ENCODE measurements at places on chromosomes 3 and 15.

- no peak for DNase-seq
These were observed 189.5 kb upstream of the DNAJC19 start for GRCh38 chr3:181178991-181179390.

GRCh38 chr3:157626817-157627216, 123.6 kb upstream of the VEPH1 start:
- DNase-seq: no peak

GRCh38 chr3:16728770-16729745, 123.8 kb upstream of the DAZL start:
- no peak for DNase-seq

DNA sequence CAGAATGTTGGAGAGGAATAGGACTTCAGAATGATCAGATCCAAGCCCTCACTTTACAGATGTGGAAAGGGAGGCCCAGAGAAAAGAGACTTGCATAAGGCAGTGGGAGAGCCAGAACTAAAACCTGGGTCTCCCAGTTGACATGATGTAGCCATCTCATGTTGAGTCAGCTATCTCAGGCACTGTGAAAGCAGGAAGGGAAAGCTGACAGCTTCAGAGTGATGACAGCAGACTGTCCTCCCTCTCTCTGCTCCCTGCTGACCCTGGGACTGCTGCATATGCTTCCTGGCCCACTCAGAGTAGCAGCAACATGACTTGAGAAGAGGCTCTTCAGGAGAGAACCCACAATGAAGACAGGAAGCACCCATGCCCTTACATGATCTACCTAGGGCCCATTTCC, 14.7 kb downstream of the FHIT start:
- no peak for DNase-seq
